ENCODE measurements at places on chromosomes 2 and 18.

GRCh38 chr2:205297846-205298245, 384.5 kb upstream of the NRP2 start:
- DNase-seq = no peak

GRCh38 chr2:242064364-242065250, 195.1 kb downstream of the RTP5 start:
- no peak for DNase-seq

DNA sequence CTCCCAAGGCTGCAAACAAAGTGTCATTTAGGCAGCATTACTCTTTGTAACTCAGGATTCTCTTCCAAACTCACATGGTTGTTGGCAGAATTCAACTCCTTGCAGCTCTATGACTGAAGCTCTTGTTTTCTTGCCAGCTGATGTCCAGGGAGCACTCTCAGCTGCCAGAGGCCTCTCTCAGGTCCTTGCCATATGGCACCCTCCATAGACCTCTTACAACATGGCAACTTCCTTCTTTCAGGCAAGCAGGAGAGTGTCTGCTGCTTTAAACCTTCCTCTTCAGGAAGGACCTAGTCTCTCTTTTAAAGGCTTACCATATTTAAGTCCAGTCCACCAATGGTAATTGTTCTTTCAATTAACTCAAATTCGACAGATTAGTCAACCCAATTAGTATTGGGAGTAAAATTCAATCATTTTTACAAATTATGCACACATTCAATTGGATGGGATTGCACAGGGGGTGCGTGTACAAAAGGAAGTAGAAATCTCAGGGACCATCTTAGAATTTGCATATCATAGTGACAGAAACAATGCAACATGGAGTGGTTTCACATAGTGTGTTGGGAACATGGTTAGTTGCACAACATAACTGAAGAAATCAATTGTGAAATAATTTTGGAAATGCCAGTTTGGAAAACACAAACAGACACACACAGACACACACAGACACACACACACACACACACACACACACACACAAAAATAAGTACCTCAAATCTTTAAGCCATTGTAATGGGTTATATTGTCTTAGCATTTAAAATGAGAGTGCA, 893.5 kb upstream of the ZEB2 start:
- DNase-seq = no peak

GRCh38 chr2:101930847-101931246, 60.9 kb upstream of the IL1R2 start:
- DNase-seq = no peak

DNA sequence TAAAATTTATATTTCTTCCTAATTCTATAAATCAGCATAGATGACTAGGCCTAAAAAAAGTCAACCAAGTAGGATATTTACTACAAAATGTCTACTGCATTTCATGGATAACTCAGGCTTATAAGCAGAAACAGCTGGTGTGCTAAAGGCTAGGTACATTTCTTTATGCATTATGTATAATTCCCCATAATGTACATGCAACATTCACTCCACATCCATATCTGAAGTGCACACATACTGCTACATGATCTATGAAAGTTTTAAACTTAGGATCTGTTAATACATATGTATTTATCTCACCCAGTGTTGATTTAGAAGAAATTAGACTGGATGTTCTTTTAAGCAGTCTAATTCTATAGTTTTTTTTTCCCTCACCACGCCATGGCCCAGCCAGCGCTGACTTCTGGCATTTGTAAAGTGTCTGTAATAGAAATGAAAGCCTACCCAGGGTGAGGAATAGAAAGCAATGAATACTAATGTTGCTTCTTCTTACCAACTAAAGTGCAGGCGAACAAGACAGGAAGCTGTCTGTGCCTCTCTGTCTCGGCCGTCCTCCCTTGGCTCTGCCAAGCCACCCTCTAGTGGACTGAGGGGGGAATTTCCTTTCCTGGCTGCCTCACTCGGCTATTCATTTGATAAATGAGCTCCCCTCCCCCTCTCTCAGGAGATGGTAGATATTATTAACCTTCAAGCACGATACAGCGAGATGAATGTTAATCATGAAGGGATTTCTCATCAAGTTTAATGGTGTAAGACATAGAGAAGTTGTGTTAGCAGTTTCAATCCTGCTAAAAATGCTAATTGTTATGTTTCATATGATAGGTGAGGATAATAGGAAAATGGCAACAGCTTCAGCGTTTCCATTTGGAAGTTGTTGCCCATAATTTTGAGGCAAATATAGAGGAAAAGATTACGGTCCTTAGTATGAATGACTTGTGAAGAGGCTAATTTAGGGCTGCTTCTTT, 384.5 kb downstream of the MTX2 start:
- peak; percentile 15 for DNase-seq

GRCh38 chr2:135744760-135745314, 3.2 kb downstream of the UBXN4 start:
- peak; percentile 40 for DNase-seq

GRCh38 chr18:67035026-67035425, 431.1 kb upstream of the CDH19 start:
- no peak for DNase-seq

GRCh38 chr18:12121175-12122042, 27.8 kb downstream of the ANKRD62 start:
- no peak for DNase-seq

GRCh38 chr2:134261398-134262131, 7.7 kb downstream of the MGAT5 start:
- DNase-seq = no peak

DNA sequence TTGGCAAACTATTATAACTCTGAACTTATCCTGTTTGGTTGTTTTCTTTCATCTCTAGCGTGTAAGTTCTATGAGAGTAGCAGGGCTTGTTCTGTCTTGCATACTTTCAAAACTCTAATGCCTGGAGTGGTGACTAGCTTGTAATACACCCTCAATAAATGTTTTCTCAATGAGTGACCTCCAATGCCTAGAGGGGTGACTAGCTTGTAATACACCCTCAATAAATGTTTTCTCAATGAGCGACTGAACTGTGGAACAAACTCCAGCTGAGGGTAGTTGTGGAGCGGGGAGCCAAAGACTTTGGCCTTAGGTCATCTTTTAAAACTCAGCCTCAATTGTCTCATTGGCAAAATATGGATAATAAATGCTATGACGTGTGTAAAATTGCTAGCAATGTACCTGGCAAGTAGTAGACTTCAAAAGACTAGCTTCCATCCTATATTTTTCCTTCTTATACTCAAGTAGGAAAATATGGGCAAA, 1.8 kb downstream of the GPD2 start:
- no peak for DNase-seq

DNA sequence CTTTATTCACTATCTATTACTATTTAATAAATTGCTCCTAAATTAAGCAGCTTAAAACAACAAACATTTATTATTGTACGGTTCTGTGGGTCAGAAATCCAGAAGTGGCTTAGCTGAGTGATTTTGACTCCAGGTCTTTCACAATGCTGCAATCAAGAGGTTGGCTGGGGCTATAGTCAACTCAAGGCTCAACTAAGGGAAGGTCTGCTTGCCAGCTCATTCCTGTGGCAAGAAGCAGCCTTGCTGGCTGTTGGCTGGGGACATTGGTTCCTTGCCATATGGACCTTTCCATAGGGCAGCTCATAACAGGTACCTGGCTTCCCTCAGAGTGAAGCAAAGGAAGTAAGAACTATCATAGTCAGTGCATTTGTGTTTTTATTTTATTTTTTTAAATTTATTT, 5.0 kb upstream of the MRPL19 start:
- no peak for DNase-seq

GRCh38 chr2:154032220-154032619, 160.5 kb downstream of the GALNT13 start:
- DNase-seq = no peak

DNA sequence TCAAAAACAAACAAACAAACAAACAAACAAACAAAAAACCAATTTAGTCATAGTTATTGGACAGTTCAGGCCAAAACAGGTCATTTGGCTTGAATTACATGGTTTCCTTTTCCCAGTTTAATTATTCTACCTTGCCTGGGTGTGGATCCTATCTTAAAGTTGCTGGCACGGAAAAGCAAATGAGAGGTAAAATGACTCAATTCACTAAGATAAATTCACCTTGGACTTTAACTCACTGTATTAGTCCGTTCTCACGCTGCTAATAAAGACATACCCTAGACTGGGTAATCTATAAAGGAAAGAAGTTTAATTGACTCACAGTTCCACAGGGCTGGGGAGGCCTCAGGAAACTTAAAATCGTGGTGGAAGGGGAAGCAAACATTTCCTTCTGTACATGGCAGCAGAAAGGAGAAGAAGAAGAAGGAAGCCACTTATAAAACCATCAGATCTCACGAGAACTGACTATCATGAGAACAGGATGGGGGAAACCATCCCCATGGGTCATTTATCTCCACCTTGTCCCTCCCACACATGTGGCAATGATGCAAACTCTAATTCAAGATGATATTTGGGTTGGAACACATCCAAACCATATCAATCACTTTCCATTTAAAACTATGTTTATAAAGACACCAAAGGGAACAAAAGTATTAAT, 22.5 kb upstream of the TRAPPC8 start:
- no peak for DNase-seq

DNA sequence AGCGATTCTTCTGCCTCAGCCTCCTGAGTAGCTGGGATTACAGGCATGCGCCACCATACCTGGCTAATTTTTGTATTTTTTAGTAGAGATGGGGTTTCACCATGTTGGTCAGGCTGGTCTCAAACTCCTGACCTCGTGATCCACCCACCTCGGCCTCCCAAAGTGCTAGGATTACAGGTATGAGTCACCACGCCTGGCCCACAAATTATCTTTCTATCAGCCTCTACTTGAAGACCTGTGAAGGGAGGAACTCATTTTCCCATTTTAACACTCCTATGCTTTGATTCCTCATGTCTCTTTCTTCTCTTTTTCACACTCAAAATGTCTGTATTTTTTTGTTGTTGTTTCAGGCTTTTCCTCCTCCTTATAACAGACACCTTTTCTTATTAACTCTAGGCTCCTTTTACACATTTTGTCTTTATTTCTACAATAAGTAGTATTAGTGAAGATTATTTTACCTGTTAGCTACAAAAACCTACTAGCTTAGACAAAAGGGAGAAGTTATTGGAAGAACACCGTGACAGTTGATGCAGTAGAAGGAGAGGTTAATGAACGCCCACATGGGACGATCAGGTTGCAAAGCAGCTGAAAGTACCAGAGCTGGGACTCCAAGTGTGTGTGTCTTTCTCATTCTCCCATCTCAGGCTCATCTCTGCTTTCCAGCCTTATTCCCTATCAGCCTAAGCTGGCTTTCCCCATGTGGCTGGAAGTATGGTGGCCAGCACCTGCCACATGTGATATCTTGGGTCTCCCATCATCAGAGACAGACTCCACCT, 97.6 kb upstream of the AGAP1 start:
- DNase-seq = no peak

GRCh38 chr2:96470636-96471035, 34.5 kb downstream of the NEURL3 start:
- DNase-seq = peak; percentile 47

DNA sequence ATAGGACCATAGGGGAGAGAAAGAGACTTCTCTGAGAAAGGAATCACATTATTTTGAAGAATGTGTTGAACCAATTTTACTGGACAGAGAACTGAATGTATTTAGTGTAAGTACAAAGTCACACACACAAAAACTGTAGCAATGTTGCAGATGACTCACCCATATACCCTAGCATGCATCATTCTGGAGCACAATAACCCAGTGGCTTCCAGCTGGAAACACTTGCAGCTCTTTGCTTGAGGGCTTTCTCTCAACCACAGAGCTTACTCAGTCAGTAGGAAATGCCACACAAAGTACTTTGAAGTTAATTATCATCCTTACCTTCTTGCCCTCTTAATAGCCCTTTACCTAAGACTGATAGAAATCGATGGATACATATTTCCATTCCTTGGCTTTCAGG, 760.0 kb upstream of the FSHR start:
- no peak for DNase-seq

DNA sequence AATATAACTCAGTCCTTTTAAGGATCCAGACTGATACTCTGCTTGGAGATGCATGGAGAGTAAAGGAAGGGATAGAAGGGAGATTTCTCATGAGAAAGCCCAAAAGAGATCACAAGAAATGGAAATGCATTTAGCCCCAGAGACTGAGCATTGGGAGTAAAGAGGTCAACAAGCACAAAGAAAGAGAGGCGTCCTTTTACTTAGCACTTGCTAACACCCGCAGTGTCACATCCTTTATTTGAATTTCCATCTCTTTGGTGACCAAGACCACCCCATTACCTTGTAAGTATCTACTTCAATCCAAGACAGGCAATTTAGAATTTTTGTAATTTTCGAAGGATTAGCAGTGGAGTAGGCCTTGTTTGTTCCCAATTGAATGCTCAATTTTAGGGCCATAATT, 111.8 kb upstream of the DCC start:
- no peak for DNase-seq

DNA sequence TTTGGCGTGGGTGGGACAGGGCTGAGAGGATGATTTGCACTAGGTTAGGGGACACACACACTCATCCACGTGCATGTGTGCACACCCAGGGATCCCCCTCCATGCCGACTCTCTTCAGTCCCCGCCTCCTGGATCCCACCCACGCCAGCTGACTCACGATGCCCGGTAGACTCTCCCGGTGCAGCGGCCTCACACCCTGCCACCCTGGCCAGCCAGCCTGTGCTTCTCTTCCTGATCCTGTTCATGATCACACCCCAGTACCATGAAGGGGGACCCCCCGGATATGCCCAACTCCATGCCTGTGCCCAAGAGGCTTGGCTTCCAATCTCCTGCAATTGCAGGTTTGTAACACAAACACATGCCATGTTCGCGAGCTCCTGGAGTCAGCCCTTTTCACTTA, 157.8 kb upstream of the HDAC4 start:
- no peak for DNase-seq

DNA sequence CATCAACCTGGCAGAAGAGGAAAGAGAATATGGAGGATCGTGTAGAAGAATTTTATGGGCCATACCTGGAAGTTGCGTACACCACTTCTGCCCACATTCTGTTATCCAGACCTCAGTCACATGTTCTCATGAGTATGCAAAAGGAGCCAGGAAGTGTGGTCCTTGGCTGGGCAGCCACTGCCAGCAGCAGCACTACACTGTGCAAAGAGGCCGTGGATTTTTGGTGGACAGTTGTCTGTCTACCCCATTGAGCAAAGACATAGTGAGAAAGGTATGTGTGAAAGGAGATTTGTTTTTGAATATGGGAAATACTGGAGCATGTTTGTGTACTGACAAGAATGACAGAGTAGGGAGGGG, 68.1 kb downstream of the SDC1 start:
- DNase-seq = no peak

DNA sequence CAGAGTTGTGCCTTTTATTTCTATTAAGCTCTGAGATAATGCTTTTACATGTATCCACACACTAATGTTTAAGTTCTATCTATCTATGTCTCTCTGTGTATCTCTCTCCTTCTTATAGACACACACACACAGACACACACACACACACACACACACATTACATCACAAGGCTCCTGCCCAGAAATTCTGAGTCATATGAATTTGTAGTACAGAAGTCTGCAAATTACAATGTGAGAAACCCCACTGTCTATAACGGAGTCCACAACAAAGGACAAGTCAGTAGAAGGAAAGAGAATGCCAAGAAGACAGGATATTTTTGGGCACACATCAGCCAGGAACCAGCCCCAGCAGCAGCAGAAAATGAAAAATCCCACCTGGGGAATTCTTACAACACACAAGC, 142.4 kb downstream of the EN1 start:
- DNase-seq = no peak

Measured in CD4-positive, alpha-beta T cell treated with Interleukin-12 subunit alpha and Interleukin-12 subunit beta, for 1 hour (primary cell).